ENCODE measurements at places on chromosomes 7 and 10. TPM values are rescaled to one million over a fixed set of nuclear protein-coding genes. Genes with fewer than 3 reads are reported as not detected.

DNA sequence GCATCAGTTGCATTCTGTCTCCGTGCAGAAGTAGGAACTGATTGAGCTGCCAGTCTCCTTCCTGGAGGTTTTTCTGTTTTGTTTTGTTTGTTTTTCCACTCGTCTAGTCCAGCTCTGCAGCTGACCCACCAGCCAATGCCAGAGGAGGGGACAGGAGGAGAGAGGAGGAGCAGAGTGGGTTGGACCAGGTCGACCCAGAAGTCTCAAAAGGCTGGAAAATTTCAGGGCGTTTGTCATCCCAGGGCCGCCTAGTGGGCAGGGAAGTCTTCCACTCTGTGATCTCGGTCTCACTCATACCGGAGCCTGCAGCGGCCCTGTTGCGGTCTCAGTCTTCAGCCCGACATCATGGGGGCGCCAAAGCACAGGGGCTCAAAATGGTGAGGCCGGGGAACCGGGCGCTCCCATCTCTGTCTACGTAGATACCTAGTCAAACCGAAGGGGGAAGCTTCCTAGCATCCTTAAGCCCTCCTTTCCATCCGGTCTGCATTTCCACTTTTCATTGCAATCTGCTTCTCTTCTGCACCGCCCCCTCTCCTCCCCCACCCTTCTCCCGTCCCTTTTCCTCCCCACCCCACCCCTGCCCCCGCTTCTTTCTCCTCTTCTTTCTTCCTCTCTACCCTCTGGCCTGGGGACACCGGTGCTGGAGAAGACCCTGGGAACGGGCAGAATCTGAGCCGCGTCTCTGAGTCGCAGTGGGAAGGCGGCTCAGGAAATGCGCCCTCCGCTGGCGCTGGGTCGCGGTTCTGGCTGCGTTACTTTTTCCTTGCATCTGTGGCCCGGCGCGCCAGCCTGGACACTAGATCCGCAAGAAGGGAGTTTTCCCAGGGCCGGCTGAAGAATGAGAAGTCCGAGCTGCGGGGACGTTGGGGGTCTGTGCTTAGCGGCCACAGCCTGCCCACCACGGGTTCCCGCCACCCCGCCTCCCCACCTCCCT, 16.2 kb upstream of the PAX2 start:
- H3K36me3 ChIP-seq = no peaks in the 10 kb centered on the region
- no peak overlapping the region for H3K4me3 ChIP-seq
- peak; percentile 37 for DNase-seq

CYP2E1 gene
- total RNA-seq = 0.76 TPM

CYTH3 gene
- 1.7 TPM for total RNA-seq

DNA sequence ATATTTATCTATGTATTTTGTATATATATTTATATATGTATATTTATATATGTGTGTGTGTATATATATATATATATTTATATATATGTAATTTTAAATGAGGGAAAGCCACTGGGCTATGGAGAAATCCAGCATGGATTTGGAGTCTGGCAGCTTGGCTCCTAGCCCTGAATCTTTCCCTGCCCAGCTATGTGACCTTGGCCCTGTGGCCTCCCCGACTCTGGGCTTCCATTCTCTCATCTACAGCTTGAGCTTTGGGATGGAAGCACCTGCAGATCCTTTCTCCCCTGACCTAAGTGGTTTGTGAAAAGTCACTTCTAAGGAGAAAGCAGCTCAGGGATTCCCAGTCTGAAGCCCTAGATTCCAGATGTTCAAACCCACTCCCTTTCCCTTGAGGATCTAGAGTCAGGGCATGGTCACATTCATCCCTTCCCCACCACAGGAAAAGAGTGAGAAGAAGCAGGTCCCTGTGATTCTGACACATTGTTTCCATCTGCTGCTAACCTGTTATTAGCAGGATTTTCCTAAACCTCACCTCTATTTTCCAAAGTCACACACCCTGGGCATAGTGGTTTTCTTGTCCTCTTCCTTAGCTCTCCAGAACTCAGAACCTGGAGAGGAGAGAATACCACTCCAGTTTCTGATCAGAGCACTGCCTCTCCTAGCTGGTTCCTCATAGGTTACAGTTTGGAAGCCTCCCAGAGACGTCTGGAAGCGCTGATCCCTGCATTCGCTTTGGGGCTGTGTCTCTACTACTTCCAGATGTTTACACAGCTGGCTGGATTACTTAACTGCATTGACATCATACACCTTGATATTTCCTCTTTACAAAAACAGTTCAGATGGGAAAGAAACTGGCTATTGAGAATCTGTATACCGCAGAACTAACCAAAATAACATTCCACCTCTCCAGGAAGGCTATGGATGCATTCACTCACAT, 327.5 kb upstream of the ZMIZ1 start:
- H3K27me3 ChIP-seq = peaks cover 3% of the 10 kb centered on the region
- no peak for DNase-seq
- no peaks in the 10 kb centered on the region for H3K4me1 ChIP-seq
- H3K4me3 ChIP-seq = no peak overlapping the region

ADAM12 gene
- 1.3 TPM for total RNA-seq

TFR2 gene
- 8.8 TPM for total RNA-seq

GRCh38 chr10:56316603-56317002, 44.5 kb downstream of the ZWINT start:
- no peaks in the 10 kb centered on the region for H3K27me3 ChIP-seq
- H3K27ac ChIP-seq = no peak overlapping the region
- DNase-seq = no peak
- H3K36me3 ChIP-seq = no peaks in the 10 kb centered on the region

- H3K36me3 ChIP-seq = peaks cover 35% of the 10 kb centered on the region
- H3K4me1 ChIP-seq = peaks cover 7% of the 10 kb centered on the region
- no peak overlapping the region for H3K4me3 ChIP-seq
- no peak overlapping the region for H3K27ac ChIP-seq
- no peak for DNase-seq
- H3K27me3 ChIP-seq = no peaks in the 10 kb centered on the region
Measured at GRCh38 chr7:96679886-96680285, 29.8 kb downstream of the SEM1 start.

IFIT1 gene
- total RNA-seq = 71.6 TPM

ZNF239 gene
- 0.25 TPM for total RNA-seq

DNA sequence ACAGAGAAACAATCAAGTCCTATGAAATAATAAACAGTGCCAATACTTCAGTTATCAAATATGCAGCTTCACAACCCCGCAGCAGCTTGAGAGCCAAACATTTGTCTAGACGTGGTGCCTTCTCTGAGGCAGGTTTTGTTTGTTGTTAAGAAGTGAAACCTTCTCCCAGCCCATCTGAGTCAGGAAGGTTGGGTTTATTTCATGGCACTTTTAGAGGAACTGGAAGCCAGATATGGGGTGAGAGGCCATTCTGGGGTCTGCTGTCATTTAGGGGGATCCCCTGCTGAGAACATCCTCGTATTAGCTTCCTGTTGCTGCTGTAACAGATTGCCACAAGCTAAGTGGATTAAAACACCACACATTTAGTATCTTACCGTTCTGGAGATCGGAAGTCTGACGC, 113.6 kb downstream of the GRK5 start:
- H3K4me1 ChIP-seq = peaks cover 11% of the 10 kb centered on the region
- peaks cover 2% of the 10 kb centered on the region for H3K36me3 ChIP-seq
- DNase-seq = no peak
- no peak overlapping the region for H3K27ac ChIP-seq

NME8 gene
- total RNA-seq = not detected

DNA sequence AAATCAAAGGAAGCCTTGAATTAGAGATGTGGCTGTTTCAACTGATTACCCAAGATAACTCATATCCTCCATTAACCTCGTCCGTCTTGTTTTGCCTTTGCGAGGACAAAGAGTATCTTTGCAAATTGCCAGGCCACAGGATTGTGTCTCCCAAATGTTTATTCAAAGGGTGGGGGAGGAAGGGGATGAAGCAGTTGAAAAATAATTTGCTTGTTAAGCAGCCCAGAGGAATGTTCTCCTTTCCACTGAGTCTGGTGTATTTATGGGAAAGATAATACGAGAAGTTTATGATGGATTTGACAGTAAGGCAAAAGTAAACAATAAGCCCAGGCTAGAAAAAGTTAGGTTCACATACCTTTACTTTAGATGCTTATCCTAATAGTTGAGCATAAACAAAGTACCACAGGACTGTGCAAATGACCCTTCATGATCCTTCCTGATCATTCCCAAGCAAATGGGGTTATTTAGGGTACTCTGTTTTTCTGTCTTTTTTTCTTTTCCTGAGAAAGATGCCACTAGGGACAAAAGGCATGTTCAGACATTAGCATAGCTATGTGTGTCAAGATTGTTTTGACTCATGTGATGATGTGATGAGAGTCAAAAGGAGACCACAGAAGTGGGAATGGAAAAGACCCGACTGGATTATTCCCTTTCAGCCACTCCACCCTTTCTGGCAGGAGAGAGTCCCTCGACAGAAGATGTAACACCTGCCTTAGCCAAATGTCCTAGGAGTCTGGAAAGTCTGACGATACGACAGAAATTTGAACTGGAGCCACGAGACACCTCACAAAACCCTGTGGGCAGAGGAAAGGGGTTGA, 243.0 kb upstream of the GLI3 start:
- no peaks in the 10 kb centered on the region for H3K36me3 ChIP-seq
- H3K4me1 ChIP-seq = no peaks in the 10 kb centered on the region
- no peak overlapping the region for H3K27ac ChIP-seq
- no peak for DNase-seq
- no peak overlapping the region for H3K4me3 ChIP-seq

- peak; percentile 26 for DNase-seq
- H3K36me3 ChIP-seq = peaks cover 8% of the 10 kb centered on the region
- peaks cover 10% of the 10 kb centered on the region for H3K4me1 ChIP-seq
- H3K4me3 ChIP-seq = no peak overlapping the region
- H3K27ac ChIP-seq = peak overlapping the region; percentile 47
- H3K27me3 ChIP-seq = no peaks in the 10 kb centered on the region
Measured at GRCh38 chr10:119807960-119808697, 64.5 kb downstream of the MCMBP start.

- no peaks in the 10 kb centered on the region for H3K36me3 ChIP-seq
- no peak overlapping the region for H3K4me3 ChIP-seq
- DNase-seq = no peak
- peaks cover 3% of the 10 kb centered on the region for H3K4me1 ChIP-seq
Measured at GRCh38 chr10:70296406-70296899, 12.6 kb upstream of the NPFFR1 start.

GRCh38 chr7:55775051-55775420, 87.5 kb downstream of the SEPTIN14 start:
- H3K36me3 ChIP-seq = no peaks in the 10 kb centered on the region
- no peaks in the 10 kb centered on the region for H3K27me3 ChIP-seq
- H3K27ac ChIP-seq = no peak overlapping the region
- no peaks in the 10 kb centered on the region for H3K4me1 ChIP-seq
- no peak overlapping the region for H3K4me3 ChIP-seq

- DNase-seq = no peak
- no peak overlapping the region for H3K27ac ChIP-seq
- no peaks in the 10 kb centered on the region for H3K36me3 ChIP-seq
- H3K4me1 ChIP-seq = peaks cover 12% of the 10 kb centered on the region
- H3K4me3 ChIP-seq = no peak overlapping the region
Measured at GRCh38 chr10:11838298-11838852, 15.2 kb downstream of the PROSER2 start.

DNA sequence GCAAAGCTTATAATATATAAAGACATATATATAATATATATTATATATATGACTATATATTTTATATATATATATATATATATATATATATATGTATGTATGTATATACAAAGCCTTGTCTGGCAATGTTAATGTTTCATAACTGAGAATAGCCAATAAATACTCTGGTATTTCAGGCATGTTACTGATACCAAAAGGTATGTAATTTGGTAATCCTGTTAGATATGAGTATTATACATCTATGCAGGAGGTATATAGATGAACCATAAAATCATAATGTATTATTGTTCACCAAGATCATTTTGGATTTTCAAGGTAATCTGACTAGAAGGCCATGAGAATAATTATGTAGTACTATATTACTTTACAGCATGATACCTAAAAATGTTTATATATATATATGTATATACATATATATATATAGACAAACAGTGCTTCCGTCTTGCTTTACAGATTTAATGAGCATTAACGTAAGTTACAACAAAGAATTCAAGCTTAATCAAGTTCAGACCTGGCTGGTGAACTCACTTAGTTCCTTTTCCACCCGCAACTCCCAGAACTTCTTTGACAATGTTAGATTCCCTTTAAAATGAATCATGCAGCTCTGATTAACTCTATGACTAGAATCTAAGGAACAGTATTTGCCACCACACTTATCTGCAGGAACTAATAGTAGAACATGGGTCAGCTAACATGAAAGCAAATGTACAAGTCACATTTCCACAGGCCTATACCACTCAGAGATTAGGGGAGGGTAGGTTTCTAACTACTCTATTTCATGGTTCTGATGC, 82.7 kb downstream of the SLC25A13 start:
- no peaks in the 10 kb centered on the region for H3K36me3 ChIP-seq
- H3K4me1 ChIP-seq = no peaks in the 10 kb centered on the region
- DNase-seq = no peak
- H3K27me3 ChIP-seq = no peaks in the 10 kb centered on the region
- H3K27ac ChIP-seq = no peak overlapping the region

GRCh38 chr7:12294701-12295100, 83.6 kb downstream of the TMEM106B start:
- no peaks in the 10 kb centered on the region for H3K4me1 ChIP-seq
- H3K27me3 ChIP-seq = no peaks in the 10 kb centered on the region
- no peak for DNase-seq
- no peaks in the 10 kb centered on the region for H3K36me3 ChIP-seq

GRCh38 chr7:33627741-33628140, 277.6 kb upstream of the BMPER start:
- no peaks in the 10 kb centered on the region for H3K36me3 ChIP-seq
- no peak overlapping the region for H3K27ac ChIP-seq
- H3K4me1 ChIP-seq = no peaks in the 10 kb centered on the region

LRMDA gene
- not detected for total RNA-seq

DNA sequence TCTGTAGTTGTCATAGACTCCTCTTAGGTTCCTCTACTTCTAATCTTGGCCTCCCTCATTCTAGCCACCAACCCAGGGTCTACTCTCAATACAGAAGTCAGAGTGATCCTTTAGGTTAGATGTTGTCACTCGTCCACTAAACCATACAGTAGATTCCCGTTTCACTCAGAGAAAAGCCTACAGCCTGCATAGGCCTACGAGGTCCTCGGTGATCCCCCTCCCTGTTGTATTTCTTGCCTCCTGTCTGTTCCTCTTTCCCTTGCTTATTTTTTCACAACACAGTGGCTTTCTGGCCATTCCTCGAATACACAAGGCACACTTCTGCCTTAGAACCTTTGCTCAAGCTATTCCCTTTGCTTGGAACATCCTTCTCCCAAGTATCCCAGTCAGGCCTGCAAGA, 183.0 kb upstream of the PRSS1 start:
- no peak overlapping the region for H3K27ac ChIP-seq
- no peak overlapping the region for H3K4me3 ChIP-seq
- H3K36me3 ChIP-seq = no peaks in the 10 kb centered on the region
- H3K4me1 ChIP-seq = peaks cover 12% of the 10 kb centered on the region
- H3K27me3 ChIP-seq = peaks cover 12% of the 10 kb centered on the region
- no peak for DNase-seq

PDCD11 gene
- 38.9 TPM for total RNA-seq

DNA sequence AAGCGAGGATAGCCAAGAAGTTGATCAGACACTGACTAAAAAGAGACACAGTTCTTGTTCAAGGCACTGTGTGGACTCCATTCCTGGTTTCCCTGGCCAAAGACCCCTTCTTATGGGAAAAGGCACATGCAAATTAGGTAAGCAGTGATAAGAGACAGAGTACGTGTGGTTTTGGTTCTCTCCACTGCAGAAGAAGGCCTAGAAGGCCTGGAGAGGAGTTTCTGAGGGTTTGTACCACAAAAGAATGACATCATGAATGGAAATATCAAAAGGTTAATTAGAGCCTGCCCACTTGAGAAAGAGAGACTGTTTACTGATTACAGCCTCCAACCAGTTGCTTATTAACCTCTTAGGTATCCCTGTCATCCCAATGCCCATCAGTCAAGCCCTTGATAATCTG, 137.5 kb downstream of the ZNF365 start:
- peaks cover under 1% of the 10 kb centered on the region for H3K4me1 ChIP-seq
- H3K27ac ChIP-seq = no peak overlapping the region
- no peak for DNase-seq
